ENCODE measurements at places on chromosomes 12 and 14. TPM values are rescaled to one million over a fixed set of nuclear protein-coding genes. Genes with fewer than 3 reads are reported as not detected.

GRCh38 chr12:68435816-68436215 is 103.7 kb upstream of the MDM1 start:
- no peaks in the 10 kb centered on the region for H3K36me3 ChIP-seq
- H3K27me3 ChIP-seq, result no peaks in the 10 kb centered on the region
- H3K4me1 ChIP-seq, result peaks cover 15% of the 10 kb centered on the region
- no peak overlapping the region for H3K4me3 ChIP-seq

DNA sequence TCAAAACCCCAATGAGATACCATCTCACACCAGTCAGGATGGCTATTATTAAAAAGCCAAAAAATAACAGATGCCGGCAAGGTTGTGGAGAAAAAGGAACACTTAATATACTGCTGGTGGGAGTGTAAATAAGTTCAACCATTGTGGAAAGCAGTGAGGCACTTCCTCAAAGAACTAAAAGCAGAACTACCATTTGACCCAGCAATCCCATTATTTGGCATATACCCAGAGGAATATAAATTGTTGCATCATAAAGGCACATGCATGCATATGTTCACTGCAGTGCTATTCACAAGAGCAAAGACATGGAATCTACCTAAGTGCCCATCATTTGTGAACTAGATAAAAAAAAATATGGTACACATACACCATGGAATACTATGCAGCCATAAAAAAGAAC is 59.9 kb downstream of the MGST1 start:
- no peak overlapping the region for H3K27ac ChIP-seq
- no peak overlapping the region for H3K4me3 ChIP-seq
- H3K27me3 ChIP-seq, result no peaks in the 10 kb centered on the region
- H3K4me1 ChIP-seq, result no peaks in the 10 kb centered on the region
- H3K36me3 ChIP-seq, result no peaks in the 10 kb centered on the region

The HPD gene
- total RNA-seq, result not detected

The CLEC4C gene
- total RNA-seq, result not detected

DNA sequence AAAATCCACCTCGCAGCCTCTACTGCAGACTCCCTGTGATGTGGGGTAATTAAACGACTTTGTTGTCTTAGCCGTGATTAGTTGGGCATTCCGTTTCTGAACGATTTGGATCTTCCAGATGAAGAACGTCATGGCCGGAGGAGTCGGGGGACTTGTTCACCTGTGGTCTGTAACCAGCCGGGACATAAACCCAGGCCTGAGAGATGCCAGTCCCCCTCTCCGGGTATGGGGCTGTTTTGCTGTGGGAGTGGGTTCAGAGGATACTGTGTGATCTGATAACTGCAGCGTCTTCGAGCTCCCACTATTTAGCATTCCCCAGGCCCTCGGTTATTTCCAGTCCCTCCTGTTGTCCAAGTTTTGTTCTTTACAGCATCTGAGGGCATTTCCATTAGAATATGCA is 96.1 kb downstream of the PIWIL1 start:
- H3K27me3 ChIP-seq, result no peaks in the 10 kb centered on the region
- no peaks in the 10 kb centered on the region for H3K4me1 ChIP-seq
- H3K27ac ChIP-seq, result no peak overlapping the region
- no peaks in the 10 kb centered on the region for H3K36me3 ChIP-seq
- DNase-seq, result no peak
- no peak overlapping the region for H3K4me3 ChIP-seq

- peaks cover 16% of the 10 kb centered on the region for H3K27me3 ChIP-seq
- H3K4me1 ChIP-seq, result peaks cover 5% of the 10 kb centered on the region
- no peak for DNase-seq
- H3K4me3 ChIP-seq, result no peak overlapping the region
- no peaks in the 10 kb centered on the region for H3K36me3 ChIP-seq
Observed at GRCh38 chr12:132452596-132453350, 37.2 kb upstream of the FBRSL1 start.

The CDKN3 gene
- total RNA-seq, result 20.1 TPM

The DNAI7 gene
- not detected for total RNA-seq

Measured in GM23248 (cell line).